Esophagus muscularis mucosa (tissue), 4 donors: ENCODE measurements at places on chromosomes 1 and 21.

GRCh38 chr21:42406866-42407265 lies 3.2 kb downstream of the UBASH3A start:
- DNase-seq: no peak

GRCh38 chr21:44984428-44984791 lies 44.6 kb downstream of the SLX9 start:
- no peak for DNase-seq

GRCh38 chr1:108686614-108687313 lies 5.3 kb upstream of the PRPF38B start:
- DNase-seq: no peak

GRCh38 chr1:223771469-223771813 lies 59.1 kb downstream of the CAPN2 start:
- no peak for DNase-seq

GRCh38 chr21:37294679-37295078 lies 27.5 kb upstream of the VPS26C start:
- no peak for DNase-seq

DNA sequence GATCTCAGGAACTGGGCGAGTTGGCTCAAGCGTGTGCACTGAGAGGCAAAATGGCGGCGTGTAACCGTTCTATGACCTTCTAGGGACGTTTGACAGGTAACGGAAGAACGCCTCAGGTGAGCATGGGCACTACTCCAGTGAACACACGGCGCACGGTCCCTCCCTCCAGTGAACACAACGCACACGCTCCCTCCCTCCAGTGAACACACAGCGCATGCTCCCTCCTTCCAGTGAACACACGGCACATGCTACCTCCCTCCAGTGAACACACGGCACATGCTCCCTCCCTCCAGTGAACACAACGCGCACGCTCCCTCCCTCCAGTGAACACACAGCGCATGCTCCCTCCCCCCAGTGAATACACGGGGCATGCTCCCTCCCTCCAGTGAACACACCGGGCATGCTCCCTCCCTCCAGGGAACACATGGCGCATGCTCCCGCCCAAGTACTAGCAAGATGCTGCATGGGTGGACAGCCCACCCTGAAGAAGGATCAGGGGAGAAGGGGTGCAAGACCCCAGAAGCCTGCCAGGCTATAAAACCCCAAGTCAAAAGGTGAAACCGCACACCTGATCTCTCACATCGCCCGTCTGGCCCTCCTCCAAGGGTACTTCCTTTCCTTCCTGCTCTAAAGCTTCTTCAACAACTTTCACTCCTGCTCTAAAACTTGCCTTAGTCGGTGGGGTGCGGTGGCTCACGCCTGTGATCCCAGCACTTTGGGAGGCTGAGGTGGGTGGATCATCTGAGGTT lies 3.5 kb downstream of the C1orf159 start:
- no peak for DNase-seq

- DNase-seq: no peak
Measured at GRCh38 chr1:239744851-239745250, 346.8 kb upstream of the FMN2 start.

- no peak for DNase-seq
Measured at GRCh38 chr1:93554883-93555872, 107.3 kb downstream of the FNBP1L start.

DNA sequence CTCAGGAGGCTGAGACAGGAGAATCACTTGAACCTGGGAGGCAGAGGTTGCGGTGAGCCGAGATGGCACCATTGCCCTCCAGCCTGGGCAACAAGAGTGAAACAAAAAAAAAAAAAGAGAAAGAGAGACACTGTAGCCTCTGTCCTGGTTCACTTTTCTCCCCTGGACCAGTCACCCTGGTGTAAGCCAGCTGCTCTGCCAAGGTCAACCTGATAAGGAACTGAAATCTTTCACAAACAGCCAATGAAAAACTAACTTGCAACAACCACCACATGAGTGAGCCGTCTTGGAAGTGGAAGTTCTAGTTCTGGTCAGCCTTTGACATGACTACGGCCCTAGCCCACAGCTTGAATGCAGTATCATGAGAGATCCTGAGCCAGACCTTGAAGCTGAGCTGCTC lies 36.8 kb upstream of the CXADR start:
- no peak for DNase-seq

DNA sequence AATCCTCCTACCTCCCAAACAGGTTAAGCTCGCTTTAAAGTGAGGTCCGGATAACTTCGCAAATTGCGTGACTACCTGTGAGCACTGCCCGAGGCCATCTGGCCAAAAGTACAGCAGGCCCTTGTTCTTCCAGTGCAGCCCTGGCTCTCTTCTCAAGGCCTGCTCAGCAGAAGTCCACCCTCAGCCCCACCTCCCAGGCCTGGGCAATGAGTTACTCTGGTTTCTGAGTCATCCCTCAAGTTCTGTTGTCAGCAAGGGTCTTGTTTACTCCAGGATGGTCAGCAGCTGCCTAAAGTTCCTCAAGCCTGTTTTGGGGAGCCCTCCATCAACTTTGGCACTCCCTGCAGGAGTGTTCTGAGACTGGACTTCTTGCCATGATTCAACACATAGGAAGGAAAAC lies 101.7 kb downstream of the BCAR3 start:
- no peak for DNase-seq

GRCh38 chr1:171501305-171502024 lies 16.1 kb downstream of the PRRC2C start:
- DNase-seq: no peak

DNA sequence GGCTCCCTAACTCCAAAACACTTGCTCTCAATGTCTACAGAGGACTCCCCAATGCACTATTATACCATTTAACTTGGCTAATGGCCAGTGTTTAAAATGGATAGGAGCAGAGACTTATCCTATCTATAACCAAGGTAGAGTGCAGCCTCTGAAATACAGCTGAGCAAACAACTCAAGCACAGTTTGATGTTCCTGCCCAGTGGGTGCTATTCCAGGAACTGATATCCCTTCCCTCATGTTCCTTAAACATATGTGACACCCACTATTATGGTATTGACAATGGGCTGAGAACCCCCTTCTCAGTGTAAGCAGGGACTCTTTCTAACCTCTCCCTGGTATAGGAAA lies 51.7 kb downstream of the SH3GLB1 start:
- no peak for DNase-seq
